ENCODE measurements at places on chromosomes 13 and 19.

GRCh38 chr13:30974350-30974749, 41.9 kb downstream of the TEX26 start:
- no peak for DNase-seq

DNA sequence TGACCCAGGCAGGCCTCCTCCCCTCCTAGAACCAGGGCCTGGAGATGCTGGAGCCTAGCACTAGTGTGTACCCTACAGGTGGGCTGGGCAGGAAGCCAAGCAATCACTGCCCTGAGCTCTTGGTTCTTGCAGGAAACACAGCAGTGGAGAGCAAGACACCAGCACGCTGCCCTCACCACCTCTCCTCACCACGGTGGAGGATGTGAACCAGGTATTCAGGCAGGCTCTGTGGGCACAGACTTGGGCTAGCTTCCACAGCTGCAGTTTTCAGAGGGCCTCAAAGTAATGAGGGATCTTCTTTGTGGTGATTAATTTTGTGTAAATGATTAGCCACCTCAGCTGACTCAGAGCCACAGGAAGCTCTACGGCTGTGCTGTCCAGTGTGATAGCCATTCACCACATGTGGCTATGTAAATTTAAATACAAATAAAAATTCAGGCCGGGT, 13.6 kb upstream of the GPI start:
- no peak for DNase-seq

DNA sequence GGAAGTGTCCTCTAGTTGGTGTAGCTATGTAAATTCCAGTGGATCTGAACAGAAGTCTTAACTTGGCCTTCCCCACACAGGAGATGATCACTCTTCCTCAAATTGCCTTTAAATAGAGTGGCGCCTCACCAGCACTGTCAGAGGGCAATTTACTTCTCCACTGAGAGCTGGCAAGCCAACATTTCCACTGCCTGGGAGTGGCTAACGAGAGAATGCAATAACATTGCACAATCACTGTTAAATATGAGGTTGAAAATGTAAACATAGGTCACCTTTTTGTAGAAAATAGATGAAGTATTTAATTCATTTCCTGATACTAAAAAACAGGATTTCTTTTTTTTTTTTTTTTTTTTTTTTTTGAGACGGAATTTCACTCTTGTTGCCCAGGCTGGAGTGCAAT, 55.4 kb upstream of the UBL3 start:
- no peak for DNase-seq

DNA sequence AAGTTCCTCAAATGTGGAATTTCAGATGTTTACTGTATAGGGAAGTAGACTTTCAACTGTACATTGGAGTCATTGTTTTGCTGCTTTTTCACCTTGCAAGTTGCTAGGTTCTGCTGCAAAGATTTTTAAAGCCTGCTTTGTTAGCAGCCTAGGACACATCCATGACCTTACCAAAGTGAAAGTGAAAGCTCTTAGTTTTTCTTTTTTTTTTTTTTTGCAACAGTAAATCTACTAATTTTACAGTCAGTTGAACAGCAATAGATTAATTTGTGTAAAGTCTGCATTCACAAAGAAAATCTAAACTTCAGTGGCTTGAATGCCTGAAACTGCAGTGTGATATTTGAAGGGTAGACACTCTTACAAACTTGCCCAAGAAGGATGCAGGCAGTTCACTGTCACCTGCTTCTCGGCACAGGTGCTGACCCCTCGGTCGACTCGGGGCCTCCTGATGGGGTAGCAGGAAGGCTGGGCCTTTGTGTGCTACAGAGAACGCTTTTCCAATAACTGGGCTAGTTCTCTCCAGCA, 5.0 kb upstream of the MTIF3 start:
- no peak for DNase-seq

- no peak for DNase-seq
Observed at GRCh38 chr19:39915848-39916215, 18.6 kb downstream of the FCGBP start.

DNA sequence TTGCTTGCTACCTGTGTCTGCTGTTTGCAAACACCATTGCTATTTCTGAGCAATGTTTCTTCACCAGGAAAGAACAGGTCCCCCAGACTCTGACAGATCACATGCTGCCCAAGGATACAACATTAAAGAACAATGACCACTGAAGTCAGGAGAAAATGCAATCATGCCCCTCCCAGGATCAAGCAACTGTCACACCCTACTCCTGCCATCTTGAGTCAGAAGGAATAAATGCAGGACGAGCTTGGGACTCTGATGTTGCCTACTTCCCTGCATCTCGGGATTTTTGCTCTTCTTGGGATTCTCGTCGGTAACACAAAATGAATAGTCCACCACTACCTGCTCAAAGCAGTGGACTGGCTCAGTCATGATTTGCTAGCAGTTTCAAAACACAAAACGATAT, 490.6 kb downstream of the COG6 start:
- no peak for DNase-seq

- DNase-seq = no peak
Observed at GRCh38 chr13:114109641-114110041, 22.8 kb downstream of the RASA3 start.

DNA sequence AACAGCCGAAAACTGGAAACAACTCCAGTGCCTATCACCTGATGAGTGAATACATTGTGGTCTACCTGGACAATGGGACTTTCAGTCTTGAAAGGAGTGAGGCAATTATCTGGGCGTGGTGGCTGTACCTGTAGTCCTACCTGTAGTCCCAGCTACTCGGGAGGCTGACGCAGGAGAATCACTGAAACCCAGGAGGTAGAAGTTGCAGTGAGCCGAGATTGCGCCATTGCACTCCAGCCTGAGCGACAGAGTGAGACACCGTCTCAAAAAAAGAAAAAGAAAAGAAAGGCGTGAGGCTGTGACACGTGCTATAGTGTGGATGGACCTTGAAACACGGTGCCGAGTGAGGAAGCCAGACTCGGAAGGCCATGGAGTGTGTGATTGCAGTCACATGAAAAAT, 4.1 kb upstream of the NTN5 start:
- no peak for DNase-seq

DNA sequence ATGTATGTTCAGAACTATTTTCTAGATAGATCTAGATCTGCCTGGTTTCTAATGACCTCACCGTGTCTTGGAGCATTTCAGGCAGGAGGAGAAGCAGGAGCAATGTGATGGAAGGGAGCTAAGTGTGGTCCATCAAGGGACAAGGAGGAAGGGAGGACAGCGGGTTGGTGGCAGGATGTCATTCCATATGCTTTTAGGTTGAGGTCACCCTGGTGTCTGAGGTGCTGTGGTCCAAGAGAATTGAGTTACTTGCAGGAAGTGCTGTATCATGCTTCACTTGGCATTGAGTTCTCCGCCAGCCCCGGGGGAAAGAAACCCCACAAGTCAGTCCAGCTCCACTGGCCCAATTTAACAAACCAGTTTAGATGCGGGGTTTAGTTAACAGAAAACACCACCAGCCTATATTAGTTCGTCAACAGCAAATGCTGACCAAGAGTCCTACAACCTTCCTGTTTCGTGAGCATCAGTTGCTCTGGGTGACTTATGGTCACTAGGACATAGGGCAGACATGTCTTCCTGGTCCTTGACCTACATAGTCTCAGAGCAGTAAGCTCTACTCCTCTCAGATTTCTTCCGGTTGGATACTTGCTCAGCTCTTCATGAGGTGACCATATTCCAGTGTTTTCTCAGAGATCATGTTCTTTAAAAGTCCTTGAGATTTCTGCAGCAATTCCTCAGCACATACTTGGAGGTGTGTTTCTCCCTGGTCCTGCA, 79.4 kb downstream of the MBNL2 start:
- no peak for DNase-seq

DNA sequence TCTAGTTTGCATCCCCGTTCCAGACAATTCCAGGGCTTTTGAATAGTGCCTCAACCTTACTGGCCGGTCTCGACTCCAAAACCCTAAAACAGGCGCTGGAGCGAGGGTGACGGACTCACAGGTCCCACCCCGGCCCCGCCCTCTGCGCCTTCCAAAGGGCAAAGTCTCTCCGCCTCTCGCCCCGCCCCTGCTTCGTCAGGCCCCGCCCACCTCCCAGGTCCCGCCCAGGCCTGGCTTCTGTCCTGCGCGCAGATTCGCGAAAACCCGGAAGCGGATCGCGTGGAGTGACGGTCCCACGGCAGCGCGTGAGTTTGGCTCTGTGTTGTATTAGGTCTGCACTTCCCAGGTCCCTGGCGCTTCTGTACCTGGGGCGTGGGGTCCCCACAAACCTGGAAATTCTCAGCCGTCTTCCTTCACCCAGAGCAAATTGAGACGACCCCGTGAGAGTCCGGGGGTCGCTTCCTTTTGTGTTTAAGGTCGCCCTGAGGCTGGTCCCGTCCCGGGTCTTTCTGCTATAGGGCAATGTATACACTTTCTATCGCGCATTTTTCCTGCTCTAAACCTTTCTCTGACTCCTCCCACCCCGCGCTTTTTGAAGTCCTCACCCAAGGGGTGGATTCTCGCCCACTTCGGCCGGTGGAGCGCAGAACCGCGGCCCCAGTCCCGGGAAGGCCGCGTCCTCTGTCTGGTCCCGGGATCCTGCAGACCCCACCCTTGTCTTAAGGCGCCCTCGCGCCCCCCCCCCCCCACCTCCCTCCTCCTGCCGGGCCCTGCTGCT, at the start of gene ZNF813:
ZNF813 (plus strand) TSS at position 249 of the 778 bp plus-strand sequence. CDS start 16,090 bp downstream, outside the sequence.
- DNase-seq = peak; percentile 91

DNA sequence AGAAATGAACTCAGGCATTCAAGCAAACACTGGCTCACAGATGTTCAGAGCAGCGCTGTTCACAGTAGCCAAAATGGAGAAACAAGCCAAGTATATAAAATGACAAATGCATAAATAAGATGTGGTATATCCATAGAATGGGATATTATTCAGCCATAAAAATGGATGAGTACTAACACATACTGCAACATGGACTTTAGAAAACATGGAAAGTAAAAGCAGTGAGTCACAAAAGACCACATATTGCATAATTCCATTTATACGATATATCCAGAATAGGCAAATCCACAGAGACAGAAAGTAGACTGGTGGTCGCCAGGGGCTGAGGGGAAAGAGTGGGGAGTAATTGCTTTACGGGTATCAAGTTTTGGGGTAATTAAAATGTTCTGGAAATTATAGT, 6.6 kb downstream of the ZNF837 start:
- DNase-seq = no peak
